ENCODE measurements at places on chromosomes 7 and 10.

DNA sequence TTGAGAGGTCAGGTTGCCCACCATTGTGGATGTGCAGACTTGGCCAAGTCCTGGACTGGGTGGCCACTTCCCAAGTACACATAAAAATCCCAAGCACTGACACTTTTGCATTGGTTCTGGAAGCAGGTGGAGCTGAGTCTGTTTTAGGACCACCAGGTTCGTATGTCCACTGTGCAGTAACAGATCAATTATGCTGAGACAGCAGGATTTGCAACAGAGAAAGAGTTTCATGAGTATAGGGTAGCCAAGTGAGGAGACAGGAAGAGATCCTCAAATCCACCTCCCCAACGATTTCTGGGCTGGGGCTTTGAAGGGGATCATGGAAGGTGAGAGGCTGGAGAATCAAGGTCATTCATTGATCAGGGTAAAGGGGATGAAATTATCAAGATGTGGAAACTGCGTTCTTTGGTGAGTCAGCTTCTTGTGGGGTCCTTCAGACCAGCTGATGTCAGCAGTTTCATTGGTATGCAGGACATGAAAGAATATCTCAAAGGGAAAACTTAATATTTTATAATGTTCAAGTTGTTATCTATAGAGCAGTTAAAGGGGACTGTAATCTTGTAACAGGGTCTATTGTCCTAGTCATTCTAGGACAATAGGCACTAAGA lies 277.7 kb downstream of the GALNT17 start:
- H3K4me3 ChIP-seq: no peak overlapping the region
- no peak overlapping the region for H3K27ac ChIP-seq
- no peaks in the 10 kb centered on the region for H3K4me1 ChIP-seq
- no peaks in the 10 kb centered on the region for H3K36me3 ChIP-seq
- no peaks in the 10 kb centered on the region for H3K27me3 ChIP-seq

DNA sequence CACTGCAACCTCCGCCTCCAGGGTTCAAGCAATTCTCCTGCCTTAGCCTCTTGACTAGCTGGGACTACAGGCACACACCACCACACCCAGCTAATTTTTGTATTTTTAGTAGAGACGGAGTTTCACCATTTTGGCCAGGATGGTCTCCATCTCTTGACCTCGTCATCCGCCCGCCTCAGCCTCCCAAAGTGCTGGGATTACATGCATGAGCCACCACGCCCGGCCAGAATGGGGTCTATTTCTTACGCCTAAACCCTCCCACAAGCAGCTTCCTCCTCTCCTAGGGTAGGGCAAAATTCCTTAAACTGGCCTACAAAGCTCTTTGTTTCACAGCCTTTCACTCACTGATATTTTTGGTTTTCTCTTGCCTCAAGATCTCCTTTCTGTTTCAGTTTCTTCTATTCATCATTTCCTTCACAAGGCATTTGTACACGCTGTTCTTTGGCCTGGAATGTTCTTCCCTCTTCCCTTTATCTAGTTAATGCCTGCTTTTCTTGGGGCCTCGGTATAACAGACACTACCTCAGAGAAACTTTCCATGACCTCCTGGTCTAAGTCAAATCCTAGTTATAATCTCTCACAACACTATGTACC lies 6.7 kb downstream of the CPEB3 start:
- no peaks in the 10 kb centered on the region for H3K4me1 ChIP-seq
- no peak overlapping the region for H3K27ac ChIP-seq
- no peaks in the 10 kb centered on the region for H3K27me3 ChIP-seq
- H3K36me3 ChIP-seq: no peaks in the 10 kb centered on the region

DNA sequence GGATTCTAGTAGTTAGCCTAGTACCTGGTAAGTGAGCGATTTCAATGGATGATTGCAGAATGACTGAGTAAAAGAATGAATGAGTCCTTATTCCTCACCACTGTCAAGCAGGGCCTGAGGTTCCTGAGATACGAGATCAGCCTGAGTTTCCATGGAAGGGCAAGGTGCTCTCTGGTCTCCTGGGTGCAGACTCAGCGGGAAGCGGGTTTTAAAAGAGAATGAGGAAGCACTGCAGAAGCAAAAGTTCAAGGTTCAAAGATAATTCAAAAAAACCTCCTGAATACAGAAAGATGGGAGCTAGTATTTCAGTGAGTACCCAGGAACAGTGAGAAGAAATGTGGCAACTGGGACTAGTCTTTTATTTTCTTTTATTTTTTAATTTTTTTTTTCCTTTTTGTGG lies 4.3 kb downstream of the ZNF3 start:
- peaks cover 6% of the 10 kb centered on the region for H3K4me1 ChIP-seq
- DNase-seq: no peak
- no peaks in the 10 kb centered on the region for H3K27me3 ChIP-seq
- H3K4me3 ChIP-seq: no peak overlapping the region
- peaks cover 61% of the 10 kb centered on the region for H3K36me3 ChIP-seq
- H3K27ac ChIP-seq: no peak overlapping the region

DNA sequence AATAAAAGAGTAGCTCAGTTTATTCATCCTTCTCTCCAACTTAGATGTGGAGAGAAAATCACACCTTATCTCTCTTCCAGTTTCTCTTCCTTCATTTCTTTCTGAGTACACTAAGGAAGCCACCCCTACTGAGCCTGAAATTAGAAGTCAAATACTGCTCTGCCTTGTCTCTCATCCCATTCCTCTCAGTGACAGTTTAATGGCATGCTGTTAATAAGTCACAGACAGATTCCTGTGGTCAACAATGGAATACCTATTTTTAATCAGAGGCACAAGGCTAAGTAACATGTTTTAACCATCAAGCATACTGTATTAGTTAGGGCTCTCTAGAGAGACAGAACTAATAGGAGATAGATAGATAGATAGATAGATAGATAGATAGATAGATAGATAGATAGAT lies 253.2 kb downstream of the HTR7 start:
- H3K4me1 ChIP-seq: no peaks in the 10 kb centered on the region
- no peak overlapping the region for H3K27ac ChIP-seq
- H3K4me3 ChIP-seq: no peak overlapping the region
- no peak for DNase-seq
- H3K36me3 ChIP-seq: no peaks in the 10 kb centered on the region

- H3K36me3 ChIP-seq: no peaks in the 10 kb centered on the region
- no peak overlapping the region for H3K27ac ChIP-seq
- no peaks in the 10 kb centered on the region for H3K27me3 ChIP-seq
- H3K4me1 ChIP-seq: no peaks in the 10 kb centered on the region
- DNase-seq: no peak
Measured at GRCh38 chr10:89929282-89930026, 228.1 kb downstream of the KIF20B start.

GRCh38 chr7:22723181-22723601 lies 3.8 kb upstream of the IL6 start:
- no peaks in the 10 kb centered on the region for H3K27me3 ChIP-seq
- no peak for DNase-seq
- H3K27ac ChIP-seq: no peak overlapping the region
- no peak overlapping the region for H3K4me3 ChIP-seq
- peaks cover 6% of the 10 kb centered on the region for H3K4me1 ChIP-seq

GRCh38 chr7:6218329-6218728 lies 54.1 kb downstream of the CYTH3 start:
- no peak overlapping the region for H3K4me3 ChIP-seq
- no peaks in the 10 kb centered on the region for H3K36me3 ChIP-seq
- DNase-seq: no peak
- H3K4me1 ChIP-seq: no peaks in the 10 kb centered on the region

- peaks cover 5% of the 10 kb centered on the region for H3K36me3 ChIP-seq
- H3K27ac ChIP-seq: no peak overlapping the region
- H3K4me1 ChIP-seq: peaks cover 7% of the 10 kb centered on the region
- DNase-seq: no peak
- H3K4me3 ChIP-seq: no peak overlapping the region
Measured at GRCh38 chr7:66088861-66089838, 13.5 kb downstream of the ASL start.

DNA sequence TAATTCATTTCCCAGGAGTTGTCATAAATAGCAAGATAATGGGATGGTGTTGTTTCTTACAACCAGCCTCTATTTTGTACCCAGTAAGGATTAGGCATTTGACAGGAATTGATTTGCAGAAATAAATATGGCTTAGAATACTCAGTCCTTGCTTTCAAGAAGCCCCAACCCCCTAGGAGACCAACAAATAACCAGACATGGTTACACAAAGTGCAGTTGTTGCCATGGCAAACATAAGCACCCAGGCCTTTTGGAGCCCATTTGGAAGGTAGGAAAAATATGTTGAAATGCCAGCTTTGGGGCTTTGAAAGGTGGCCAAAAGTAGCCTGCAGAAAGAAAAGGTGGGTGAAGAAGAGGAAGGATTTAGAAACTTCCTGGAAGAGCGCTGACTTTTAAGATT lies 397.5 kb downstream of the CDC14C start:
- no peaks in the 10 kb centered on the region for H3K36me3 ChIP-seq
- no peaks in the 10 kb centered on the region for H3K27me3 ChIP-seq
- DNase-seq: no peak
- H3K4me1 ChIP-seq: peaks cover 13% of the 10 kb centered on the region

DNA sequence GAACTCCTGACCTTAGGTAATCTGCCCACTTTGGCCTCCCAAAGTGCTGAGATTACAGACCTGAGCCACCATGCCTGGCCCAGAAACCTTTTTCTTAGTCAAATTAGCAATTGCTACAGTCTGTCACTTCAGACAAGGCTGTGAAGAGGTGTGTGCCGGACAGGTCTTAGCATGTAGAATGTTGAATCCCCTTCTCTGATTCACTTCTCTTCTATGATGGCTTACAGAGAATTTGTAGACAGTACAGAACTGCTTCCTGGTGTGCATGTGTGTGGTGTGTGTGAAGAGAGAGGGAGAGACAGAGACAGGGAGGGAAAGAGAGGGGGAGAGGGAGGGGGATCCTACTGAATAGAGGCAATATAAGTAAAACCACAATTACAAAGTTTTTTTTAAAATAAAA lies 150.4 kb downstream of the PARD3 start:
- H3K27ac ChIP-seq: no peak overlapping the region
- no peak overlapping the region for H3K4me3 ChIP-seq
- no peak for DNase-seq
- no peaks in the 10 kb centered on the region for H3K36me3 ChIP-seq
- no peaks in the 10 kb centered on the region for H3K27me3 ChIP-seq

DNA sequence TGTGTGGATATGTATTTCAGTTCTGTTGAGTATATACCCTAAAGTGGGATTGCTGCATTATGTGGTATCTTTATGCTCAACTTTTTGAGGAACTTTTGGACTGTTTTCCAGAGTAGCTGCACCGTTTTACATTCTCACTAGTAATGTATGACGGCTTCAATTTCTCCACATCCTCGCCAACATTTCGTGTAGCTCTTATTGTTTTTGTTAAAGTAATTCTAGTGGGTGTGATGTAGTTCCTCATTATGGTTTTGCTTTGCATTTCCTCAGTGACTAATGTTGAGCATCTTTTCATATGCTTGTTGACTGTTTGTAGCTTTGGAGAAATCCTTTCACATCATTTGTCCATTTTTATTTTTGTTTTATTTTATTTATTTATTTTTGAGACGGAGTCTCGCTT lies 4.5 kb downstream of the STMP1 start:
- no peak overlapping the region for H3K27ac ChIP-seq
- no peak for DNase-seq
- H3K27me3 ChIP-seq: no peaks in the 10 kb centered on the region
- H3K36me3 ChIP-seq: peaks cover 4% of the 10 kb centered on the region
- H3K4me1 ChIP-seq: no peaks in the 10 kb centered on the region

- H3K4me1 ChIP-seq: no peaks in the 10 kb centered on the region
- no peak for DNase-seq
- H3K4me3 ChIP-seq: no peak overlapping the region
- peaks cover 14% of the 10 kb centered on the region for H3K27me3 ChIP-seq
Measured at GRCh38 chr7:36036590-36036989, 116.5 kb upstream of the EEPD1 start.

DNA sequence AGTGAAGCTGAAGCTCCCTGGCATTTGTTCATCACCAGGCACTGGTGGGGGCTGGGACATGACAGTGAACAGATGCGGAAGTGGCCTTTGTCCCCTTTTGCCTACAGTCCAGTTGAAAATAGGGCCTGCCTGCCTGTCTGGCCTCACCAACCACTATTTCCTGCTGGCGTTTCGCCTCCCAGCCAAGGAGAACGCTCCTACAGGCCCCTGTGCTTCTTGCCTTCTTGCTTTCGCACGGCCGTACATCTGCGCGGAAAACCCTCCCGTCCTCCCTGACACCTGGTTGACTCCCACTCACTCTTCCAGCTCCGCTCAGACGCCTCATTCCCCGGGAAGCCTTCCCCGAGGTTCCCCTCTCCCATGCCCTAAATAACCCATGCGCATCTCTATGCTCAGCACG lies 317.3 kb downstream of the PRPF18 start:
- peaks cover 7% of the 10 kb centered on the region for H3K4me1 ChIP-seq
- no peaks in the 10 kb centered on the region for H3K36me3 ChIP-seq
- DNase-seq: no peak
- H3K27ac ChIP-seq: no peak overlapping the region
- H3K4me3 ChIP-seq: no peak overlapping the region
- no peaks in the 10 kb centered on the region for H3K27me3 ChIP-seq

- peaks cover 44% of the 10 kb centered on the region for H3K36me3 ChIP-seq
- DNase-seq: no peak
- H3K4me3 ChIP-seq: no peak overlapping the region
- peaks cover 26% of the 10 kb centered on the region for H3K4me1 ChIP-seq
Measured at GRCh38 chr7:98283127-98283886, 1.8 kb downstream of the BRI3 start.

GRCh38 chr7:54978364-54979116 lies 40.3 kb upstream of the EGFR start:
- no peak overlapping the region for H3K27ac ChIP-seq
- H3K27me3 ChIP-seq: no peaks in the 10 kb centered on the region
- H3K4me3 ChIP-seq: no peak overlapping the region
- H3K36me3 ChIP-seq: no peaks in the 10 kb centered on the region

GRCh38 chr7:119472408-119473038 lies 800.5 kb upstream of the KCND2 start:
- no peaks in the 10 kb centered on the region for H3K36me3 ChIP-seq
- no peaks in the 10 kb centered on the region for H3K4me1 ChIP-seq

DNA sequence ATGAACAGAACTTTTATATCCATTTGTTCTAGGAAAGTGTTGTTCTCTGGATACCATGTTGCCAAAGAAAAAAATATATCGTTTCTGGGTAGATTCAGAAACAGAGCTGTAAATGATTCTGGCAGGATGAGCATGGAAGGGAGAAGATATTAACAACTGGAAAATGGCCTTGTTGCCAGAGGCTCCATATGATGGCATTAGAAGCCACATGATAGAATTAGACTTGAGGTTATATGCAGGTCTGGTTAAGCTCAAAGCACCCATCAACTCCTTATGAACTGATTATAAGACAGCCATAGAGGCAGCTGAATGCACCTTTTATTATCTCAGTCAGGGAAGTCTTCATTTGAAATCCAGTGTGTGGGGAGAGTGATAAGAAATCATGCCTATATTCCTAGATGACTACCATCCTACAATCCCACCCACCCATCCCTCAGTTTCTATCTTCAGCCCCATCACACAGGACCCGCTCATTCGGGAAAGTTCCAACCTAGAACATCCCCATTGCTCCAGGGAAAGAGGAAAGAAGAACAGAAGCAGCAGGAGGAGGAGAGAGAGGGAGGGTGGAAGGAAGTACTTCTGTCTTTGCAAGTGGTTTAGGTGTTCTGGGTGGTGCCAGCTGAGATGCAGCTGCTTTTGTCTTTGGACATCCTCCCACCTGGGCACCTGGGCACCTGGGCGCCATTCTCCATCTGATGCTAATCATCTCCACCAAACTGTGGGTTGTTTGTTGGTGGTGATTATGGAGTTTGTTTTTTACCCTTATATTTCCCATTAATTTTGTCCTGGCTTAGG lies 25.5 kb upstream of the TRIL start:
- peaks cover 12% of the 10 kb centered on the region for H3K4me1 ChIP-seq
- H3K4me3 ChIP-seq: no peak overlapping the region
- H3K27ac ChIP-seq: no peak overlapping the region
- no peak for DNase-seq
- H3K27me3 ChIP-seq: no peaks in the 10 kb centered on the region

Measured in neuronal stem cell (in vitro differentiated cells).